NT2/D1 (cell line): ENCODE measurements at places on chromosomes 13 and 19.

DNA sequence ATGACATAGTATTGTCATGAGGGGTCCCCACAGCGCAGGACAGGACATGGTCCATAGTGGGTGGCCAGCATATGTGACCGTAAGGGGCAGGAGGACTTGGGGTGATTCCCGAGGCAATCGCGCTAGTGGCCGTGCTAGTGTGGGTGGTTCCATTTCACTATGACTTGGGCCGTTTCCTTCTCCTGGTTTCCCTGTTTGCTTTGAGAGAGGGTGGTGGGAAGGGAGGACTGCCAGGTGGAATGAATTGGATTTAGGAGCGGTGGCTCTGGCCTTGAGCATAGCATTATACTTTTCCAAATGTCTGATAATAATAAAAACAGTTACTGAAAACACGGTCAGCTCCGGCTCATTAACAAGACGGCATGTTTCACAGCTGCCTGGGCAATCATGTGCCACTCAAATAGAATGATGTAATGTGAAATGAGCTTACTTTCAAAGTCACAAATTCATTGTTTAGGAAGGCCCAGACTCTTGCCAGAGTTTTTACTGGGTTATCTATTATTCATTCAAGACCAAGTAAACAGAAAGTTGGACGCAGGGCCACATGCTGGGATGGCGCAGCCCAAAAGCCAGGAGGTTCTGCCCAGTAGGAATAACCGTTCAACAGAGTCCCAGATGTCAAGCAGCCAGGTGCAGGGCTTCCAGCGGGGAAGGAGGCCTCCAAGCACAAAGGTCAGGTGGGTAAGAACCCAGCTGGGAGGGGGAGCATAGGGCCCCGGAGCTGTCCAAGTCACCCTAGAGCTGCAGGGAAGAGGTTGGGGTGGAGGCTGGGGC, 19.6 kb upstream of the SLC15A1 start:
- no peak for DNase-seq

DNA sequence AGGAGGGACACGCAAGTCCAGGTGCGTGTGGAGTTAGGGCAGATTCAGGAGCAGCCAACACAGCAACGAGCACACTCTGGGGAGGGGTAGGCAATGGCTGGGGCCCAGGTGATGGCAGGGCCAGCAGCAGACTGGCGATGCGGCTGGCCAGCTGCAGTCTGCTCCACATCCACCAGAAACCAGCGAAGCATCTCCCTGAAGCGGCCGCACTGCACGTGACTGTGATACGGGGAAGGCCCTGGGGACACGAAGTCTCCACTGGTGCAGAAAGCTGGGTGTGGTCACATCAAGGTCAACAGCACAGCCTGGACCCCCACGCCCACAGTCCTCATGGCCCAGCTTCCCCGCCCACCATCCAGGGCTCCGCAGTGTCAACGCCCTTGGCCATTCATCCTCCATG, 21.3 kb upstream of the EPHX3 start:
- DNase-seq: no peak

DNA sequence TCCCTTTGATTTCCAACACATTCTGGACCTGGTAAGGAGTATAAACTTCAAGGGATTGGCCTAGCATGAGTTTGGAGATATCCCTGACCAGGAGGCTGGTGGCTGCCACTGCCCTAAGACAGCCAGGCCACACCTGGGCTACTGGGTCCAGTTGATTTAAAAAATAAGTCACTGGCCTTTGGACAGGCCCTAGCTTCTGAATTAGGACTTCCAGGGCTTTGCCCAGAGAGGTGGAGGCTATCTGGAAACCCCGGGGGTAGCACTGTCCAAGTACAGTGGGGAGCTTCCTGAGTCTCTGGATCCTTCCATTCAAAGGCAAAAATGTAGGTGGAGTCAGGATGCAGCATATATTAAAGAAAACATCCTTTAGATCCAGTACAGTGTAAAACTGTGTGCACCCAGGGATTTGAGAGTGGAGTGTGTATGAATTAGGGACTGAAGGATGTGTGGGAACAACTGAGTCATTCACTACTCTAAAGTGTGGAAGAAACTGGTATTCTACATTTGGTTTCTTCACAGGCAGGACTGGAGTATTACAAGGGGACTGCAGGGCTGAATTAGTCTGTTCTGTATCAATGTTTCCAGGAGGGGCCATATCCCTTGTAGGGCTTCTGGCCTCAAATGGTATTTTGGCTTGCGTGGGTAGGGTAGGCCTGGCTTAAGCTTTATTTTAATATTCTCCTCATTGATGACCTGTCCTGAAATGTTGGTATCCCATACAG, 14.8 kb upstream of the FCGBP start:
- DNase-seq: no peak

DNA sequence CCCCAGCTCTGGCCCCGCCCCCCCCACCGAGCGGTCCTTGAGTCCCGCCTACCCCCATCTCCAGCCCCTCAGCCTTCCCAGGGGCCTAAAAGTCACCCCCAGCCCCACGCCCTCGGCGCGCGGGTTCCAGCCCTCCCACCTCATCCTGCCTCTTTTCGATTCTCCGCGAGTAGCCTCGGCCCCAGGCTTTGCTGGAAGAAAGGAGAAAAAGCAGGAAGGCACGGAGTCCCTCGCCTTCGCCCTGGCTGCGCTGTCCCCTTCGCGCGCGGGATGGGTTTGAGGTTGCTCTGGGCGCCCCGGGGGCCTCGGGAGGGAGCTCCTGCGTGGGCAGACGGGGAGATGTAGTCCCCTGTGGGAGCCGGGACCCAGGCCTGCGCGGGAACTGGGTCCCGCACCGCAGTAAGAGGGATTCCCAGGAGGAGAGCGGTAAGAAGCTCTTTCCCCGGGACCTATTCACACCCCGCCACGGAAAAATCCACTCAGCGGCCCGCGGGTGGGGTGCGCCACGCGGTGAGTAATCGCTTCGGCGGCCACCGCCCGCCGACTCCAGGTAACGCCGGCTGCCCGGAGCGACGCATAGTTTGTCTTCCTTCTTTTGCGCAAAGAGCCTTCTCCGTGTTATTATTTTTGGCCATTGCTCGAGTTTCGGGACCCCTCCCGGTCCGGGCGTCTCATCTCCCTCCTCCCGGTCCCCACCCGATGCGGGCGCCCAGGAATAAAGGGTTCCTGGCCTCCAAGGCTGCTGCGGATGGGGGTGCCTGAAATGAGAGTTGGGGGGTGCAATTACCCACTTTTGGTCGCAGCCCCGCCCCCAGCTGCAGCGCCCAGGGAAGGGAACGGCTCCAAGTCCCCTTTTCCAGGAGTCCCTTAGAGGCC, 865 bp upstream of the CRLF1 start:
- DNase-seq: no peak

DNA sequence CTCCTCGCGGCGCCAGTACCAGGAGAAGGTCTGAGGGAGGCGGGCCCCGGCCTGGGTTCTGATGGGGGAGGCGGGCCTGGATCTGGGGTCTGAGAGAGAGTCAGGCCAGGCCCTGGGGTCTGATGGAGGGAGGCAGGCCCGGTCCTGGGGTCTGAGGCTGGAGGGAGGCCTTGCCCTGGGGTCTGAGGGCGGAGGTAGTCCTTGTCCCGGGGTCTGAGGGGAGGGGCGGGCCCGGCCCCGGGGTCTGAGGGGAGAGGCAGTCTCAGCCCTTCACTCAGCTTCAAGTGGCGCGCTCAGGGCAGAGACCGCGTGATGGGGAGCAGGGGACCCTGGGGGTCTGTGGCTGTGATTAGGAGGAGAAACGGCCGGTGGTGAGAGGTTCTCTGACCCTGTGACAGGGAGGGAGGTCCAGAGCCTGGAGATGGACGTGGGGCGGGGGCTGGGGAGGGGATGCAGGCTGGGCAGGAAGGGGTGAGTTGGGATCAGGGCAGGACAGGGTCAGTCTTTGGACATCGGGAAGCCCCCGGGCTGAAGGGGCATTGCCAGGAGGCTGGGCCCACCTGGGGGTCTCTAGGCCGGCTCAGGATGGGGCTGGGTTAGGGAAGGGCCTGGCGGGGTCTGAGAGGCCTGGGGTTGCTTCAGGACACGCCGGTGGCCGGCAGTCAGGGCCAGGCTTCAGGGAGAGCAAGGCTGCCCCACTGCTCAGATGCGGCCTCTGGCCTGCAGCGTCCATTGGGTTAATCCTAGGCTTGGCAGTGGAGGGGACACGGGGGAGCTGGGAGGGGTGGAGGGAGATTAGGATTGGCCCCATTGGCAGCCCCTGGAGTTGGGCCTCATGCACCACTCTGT, 18.7 kb downstream of the HCN2 start:
- DNase-seq: no peak

GRCh38 chr13:45786293-45786920, 65.1 kb downstream of the SIAH3 start:
- no peak for DNase-seq

DNA sequence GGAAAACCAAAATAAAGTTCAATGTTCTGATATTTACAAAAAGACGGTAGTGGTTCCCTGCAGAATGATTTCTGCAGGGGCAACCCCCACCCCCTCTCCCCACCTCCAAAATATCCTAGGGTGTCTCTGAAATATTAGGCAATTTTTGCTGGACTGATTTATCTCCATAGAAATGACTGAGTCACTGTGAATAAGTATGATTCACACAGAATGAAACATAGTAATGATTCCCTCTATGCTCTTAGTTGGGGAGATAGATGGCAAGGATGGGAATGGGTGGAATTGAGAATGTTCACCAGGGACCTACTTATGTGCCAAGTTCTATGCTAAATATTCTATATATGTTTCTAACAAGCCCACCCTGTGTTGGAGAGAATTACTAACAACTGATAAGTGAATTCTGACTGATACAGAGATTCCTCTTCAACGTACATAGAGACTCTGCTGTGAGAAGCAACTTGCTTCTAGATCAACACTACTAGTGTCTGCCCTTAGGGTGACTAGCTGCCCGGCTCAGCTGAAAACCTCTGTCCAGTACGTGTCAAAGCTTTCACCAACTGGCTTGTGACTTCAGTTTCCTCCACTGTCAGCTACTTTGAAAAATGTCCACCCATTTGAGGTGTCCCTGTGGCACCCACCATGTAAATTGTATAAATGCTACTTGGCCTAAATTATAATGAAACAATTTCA, 38.4 kb upstream of the RAP2A start:
- no peak for DNase-seq

- DNase-seq: no peak
Measured at GRCh38 chr19:31559494-31559893, 210.3 kb upstream of the TSHZ3 start.

GRCh38 chr19:44954278-44954648, 917 bp upstream of the CLPTM1 start:
- DNase-seq: no peak

DNA sequence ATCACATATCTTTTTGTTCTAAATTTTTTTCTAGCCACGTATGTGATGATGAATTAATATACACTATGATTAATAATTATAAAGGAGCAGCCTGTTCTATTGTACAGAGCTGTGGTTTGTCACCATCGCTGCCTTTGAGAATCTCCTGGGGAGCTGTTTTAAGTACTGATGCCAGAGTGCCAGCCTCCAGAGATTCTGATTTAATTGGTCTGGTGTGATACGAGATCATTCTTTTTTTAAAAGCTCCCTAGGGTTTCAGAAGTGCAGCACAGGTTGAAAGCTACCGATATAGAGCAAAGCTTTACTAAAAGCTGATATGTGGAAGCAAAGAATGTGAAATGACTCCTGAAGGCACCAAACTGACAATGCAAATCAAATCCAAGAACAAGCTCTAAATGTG, 314.7 kb downstream of the ITGBL1 start:
- no peak for DNase-seq
